ENCODE measurements at places on chromosomes 4 and X.

- no peak for DNase-seq
These were observed 357.1 kb upstream of the NOCT start for GRCh38 chr4:138658518-138658917.

GRCh38 chr4:169993531-169993930, 32.7 kb downstream of the MFAP3L start:
- no peak for DNase-seq

- no peak for DNase-seq
These were observed 147.3 kb upstream of the CLNK start for GRCh38 chr4:10831727-10832408.

- DNase-seq, result no peak
These were observed 12.9 kb upstream of the VGLL1 start for GRCh38 chrX:136519069-136519468.

GRCh38 chrX:71604796-71605568, 13.3 kb downstream of the CXCR3 start:
- DNase-seq, result peak; percentile 23

GRCh38 chr4:184573701-184574100, 75.5 kb downstream of the CASP3 start:
- no peak for DNase-seq

DNA sequence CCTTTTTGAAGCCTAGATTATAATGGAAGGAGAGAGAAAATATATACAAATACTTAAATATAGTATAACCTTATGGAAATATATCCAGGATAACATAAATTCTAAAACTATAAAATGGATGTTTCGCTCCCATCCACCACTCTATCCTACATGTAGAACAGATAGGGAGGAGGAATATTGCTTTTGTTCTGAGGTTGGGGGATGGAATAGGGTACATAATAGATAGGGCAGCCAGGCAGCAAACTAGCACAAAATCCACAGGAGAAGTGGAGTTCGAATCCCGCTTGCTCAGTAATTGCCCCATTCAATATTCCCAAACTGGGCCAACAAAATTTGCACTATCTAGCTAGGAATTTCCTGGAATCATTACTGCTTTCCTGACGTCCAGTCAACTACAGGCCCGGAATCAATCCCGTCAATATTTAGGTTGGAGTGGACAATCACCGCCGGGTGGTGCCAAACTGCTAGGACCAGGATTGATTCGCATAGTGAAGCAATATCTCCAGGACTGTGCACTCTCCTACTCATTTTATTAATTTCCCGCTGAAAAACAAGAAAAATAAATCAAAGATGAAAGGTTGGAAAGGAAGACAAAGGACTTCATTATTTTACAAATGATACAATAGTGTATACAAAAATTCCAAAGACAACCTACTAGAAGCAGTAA, 40.4 kb upstream of the PAPSS1 start:
- peak; percentile 77 for DNase-seq

GRCh38 chr4:151721466-151721865, 39.3 kb downstream of the GATB start:
- no peak for DNase-seq

DNA sequence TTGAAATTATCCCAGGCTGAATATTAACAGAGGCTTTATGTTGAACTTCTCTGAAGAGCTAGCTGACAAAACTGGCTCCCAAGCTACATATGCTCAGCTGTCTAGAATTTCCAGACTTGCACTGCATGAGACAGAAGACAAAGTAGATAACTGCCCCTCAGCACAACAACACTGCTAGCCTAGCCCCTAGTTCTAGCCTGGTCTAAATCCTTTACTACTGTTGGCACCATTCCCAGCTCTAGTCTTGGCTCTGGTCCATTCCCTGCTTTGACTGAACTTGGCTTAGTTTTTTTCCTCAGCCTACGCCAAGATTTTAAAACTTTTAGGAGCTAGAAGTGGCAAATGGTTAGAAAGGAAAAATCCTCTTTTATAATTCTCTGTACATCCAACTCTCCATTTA, 7.6 kb upstream of the OPHN1 start:
- no peak for DNase-seq

DNA sequence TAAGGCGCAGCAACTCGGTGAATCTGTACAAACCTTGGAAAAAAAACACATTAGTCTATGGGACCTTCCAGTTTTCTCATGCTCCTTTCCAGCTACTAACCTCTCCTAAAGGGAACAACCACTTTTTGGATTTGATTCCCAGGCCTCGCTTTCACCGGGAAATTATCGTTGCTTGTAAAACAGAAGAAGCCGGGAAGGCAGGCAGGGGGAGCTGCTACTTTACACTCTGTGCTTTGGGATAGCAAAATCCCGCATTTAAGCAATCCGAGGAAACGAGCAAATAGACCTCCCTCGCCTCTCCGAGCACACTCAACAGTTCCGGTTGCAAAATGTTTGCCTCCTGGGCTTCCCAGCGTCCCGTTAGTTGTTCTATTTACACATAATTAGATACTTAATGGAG, 1.2 kb downstream of the CD38 start:
- DNase-seq, result peak; percentile 65

GRCh38 chr4:113256946-113257345, 207.5 kb downstream of the ANK2 start:
- DNase-seq, result no peak

GRCh38 chr4:94536649-94537469, 85.1 kb downstream of the PDLIM5 start:
- DNase-seq, result no peak

DNA sequence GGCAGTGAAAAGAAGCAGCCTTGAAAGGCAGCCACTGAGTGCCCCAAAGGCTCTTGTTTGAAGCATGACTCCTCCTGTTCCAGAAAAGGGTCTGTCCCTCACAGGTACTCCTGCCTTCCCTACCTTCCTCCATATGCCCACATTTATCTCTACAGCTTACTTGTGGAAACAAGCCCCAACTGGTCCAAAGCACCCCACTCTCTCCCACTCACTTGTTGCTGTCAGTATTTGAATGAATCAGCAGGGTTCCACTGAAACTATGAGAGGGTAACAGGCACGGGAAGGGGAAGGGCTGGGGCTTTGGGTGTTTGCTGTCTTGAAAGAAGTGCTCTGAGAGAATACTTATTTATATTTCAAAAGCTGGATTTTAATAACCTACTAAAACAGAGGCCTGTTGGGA, 34.9 kb downstream of the GPR143 start:
- no peak for DNase-seq

DNA sequence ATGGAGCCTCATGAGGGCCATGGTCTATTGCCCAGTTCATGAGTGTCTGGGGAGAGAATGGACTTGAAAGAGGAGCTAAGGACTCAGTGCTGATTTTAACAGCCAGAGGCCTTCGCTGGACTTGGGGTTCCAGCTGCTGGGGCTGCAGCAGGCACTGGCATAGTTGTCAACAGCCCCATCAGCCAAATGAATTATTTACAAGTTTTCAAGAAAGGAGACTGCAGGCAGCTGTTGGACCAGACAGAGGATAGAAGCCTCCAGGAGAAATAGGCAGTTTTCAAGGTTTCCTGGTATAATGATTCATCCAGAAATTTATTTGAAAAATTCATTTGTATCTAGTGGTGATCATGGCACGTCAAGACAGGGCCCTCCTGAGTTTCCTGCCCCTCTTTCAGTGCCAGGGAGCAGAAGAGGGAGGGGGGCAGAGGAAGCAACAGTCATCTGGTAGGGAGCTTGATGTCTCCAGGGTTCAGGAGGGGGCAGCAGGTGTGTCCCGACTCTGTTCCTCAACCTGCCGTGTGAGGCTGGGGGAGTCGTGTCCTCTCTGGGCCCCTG, 63.1 kb upstream of the GPR78 start:
- DNase-seq, result no peak

DNA sequence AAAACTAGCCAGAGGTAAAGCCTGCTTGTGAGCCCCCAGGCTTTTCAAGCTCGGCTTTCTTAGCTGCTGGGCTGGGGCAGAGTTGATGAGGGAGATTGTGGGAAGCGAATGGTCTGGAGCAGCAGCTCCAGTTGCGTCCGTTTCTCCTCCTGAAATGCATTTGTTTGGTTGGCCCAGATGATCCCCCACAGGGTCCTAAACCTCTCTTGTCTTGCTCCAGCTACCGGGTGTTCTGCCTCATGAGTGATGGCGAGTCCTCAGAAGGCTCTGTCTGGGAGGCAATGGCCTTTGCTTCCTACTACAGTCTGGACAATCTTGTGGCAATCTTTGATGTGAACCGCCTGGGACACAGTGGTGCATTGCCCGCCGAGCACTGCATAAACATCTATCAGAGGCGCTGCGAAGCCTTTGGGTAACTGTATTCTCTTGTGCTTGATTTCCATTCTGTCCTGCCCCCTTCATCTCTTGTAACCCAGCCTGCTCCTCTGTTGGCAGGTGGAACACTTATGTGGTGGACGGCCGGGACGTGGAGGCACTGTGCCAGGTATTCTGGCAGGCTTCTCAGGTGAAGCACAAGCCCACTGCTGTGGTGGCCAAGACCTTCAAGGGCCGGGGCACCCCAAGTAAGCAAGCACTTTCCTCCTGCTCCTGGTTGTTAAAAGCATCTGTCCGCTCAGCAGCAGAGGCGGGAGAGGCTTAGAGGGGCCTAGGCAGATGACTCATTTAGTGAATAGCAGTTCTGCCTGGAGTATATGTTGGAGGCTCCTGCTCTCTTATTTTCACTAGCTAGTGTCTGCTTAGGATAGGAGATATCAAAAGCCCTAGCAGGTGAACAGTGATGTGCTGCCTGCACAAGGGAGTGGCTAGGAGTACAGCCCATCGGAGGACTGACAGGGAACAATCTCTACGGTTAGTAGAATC, 15.3 kb downstream of the TKTL1 start:
- no peak for DNase-seq
